T-helper 17 cell (primary cell): ENCODE measurements at places on chromosomes 11 and 22. TPM values are rescaled to one million over a fixed set of nuclear protein-coding genes. Genes with fewer than 3 reads are reported as not detected.
A peak's percentile ranks its signal among the peaks of the same experiment; 100 is the strongest.

GRCh38 chr11:18987454-18988231 lies 48.4 kb upstream of the MRGPRX1 start:
- DNase-seq = no peak

DNA sequence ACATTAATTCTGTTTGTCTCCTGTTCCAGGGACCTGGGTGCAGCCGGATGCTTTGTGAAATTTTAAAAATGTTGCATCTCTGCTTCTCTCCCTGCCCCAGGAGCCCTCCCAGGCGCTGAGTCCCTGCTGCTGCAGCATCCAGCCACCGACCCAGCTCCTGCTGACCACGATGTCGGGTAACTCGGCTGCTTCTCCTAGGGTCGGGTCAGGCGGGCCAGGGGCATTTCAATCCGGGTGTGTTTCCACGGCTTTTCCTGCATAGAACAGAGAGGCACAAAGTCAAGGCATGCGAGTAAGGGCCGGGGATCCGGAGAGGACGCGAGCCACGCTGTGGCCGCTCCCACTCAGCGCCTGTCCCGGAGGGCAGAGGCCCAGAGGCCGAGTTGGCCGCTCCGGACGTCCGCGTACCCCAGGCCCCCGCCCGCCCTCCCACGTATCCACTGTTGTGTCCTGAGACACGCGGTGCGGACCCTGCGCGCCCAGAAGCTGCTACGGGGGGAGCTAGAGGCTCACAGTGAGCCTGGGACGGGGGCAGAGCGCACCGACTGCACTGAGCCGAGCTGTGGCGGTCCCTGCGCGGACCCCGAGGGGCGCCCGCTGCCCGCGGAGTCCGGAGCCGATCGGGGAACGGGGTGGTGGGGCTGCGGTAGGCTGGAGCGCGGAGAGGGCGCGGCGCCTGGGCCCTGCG lies at the start of gene POU2AF3:
POU2AF3 (plus strand) TSS at position 134 of the 688 bp plus-strand sequence; CDS start at position 170, 36 bp downstream.
- DNase-seq = no peak

GRCh38 chr11:66845876-66846212 lies 2.6 kb downstream of the RCE1 start:
- no peak for DNase-seq

- DNase-seq = no peak
These were observed 64.7 kb downstream of the LDLRAD3 start for GRCh38 chr11:36008584-36008983.

DNA sequence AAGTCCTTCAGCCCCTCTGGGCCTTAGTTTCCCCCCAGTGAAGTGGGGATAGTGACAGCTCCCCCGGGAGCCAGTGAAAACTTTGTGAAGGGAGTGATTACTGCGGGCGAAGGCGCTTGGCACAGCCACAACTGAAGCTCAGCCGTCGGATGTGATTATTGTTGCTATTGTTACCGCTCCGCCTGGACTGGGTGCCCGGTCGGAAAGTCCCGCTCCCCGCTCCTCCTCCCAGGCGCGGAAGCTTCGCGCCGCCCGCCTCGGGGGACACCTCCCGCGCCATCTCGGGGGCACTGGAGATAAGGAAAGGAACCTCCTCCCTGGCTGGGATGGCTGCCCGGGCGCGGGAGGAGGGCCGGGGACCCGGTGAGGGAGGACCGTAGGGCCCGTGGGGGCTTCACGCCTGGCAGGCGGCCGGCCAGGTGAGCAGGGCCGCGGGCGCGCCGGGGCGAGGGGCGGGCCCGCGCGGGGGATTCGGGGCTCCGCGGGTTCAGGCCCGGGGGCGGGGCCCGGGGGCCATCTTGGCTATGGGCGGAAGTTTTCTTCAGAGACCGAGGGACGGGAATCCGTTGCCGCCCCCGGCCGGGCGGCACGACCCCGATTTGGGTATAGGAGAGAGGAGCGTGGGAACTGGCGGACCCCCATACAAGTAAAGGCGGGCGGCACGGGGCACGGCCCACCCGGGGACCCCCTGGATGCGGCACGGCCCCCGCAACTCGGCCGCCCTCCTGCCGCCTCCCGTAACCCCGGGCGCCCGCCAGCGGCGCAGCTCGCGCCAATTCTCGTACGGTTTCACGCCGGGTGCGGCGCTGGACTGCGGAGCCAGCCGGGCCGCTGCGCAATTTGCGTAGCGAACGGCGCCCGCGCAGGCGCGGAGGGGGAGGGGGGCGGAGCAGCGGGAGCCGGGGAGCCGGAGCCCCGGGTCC lies at the start of gene GPR137:
GPR137 (plus strand) TSS at position 887 of the 923 bp plus-strand sequence. CDS start 677 bp downstream, outside the sequence.
- DNase-seq = peak; percentile 88

DNA sequence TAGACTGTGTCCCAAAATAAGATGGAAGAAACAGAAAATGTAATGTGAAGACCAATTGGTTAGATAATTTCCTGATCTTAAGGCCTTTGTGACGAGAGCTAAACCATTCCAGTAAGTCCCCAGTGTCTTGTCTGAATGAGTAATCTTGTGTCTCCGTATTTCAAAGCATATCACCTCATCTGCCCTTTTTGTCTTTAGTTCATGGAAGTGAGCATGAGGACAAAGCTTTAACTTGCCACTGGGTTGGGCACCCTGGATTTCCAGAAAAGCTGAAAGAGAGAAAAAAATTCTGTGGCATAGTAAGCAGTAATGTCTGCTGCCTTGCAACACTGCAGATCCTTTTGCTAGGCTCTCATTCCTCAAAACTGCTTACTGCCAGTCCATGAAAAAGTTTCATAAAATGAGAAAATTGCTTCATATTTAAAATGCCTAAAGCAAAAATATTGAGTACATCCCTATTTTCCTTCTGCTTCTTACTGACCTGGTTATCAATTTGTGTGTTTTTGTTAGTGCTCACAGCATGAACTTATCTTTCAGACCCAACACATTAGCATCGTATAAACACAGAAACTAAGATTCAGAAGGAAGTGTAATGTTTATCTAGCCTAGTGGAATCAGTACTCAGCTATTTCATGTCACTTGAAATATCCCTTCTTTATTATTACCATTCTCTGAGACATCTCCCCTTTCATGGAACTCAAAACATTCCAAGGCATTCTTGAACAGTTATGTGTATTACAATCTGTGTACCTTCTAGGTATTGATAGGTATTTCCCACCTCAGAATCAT lies 5.3 kb downstream of the CASP12 start:
- DNase-seq = no peak

- no peak for DNase-seq
These were observed 69.7 kb upstream of the GALNT18 start for GRCh38 chr11:11691296-11692151.

DNA sequence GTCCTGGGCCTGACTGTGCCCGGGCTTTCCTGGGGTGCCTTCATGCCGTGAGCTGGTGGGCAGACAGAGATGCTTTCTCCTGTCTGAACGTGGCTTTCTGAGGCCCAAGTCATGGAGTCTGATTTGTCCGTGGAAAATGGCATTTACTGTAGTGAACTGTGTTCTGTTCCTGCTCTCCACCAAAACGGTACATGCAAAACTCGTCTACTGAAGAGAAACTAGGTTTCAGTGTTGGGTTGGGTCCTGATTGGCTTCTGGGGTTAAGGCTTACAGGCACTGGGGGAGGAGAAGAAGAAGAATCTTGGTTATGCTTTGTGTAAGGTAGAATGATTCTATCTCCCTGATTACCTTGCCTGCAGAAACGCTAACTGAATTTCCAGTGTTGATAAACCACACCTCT lies 541.7 kb downstream of the NTM start:
- no peak for DNase-seq

DNA sequence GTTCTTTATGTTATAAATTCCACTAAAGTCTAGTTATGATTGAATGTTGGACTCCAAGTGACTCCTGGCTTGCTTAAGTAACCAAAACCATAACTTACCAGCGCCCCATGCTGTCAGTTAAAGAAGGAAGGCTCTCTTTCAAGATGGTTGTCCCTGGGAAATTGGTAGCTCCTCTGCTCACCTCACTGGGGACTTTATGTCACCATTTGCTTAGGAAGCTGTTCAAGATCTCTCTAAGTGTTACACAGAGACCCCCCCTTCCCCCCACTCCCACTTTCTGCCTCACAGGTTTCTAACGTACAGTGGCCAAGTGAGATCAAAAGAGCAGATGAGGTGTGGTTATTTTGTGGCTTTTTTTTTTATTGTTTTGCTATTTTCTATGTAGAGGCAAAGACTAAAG lies 301.8 kb downstream of the AASDHPPT start:
- DNase-seq = no peak

- no peak for DNase-seq
These were observed 10.9 kb downstream of the PIM3 start for GRCh38 chr22:49971232-49972162.

- peak; percentile 30 for DNase-seq
These were observed 2.2 kb downstream of the AP2A2 start for GRCh38 chr11:927871-928270.

DNA sequence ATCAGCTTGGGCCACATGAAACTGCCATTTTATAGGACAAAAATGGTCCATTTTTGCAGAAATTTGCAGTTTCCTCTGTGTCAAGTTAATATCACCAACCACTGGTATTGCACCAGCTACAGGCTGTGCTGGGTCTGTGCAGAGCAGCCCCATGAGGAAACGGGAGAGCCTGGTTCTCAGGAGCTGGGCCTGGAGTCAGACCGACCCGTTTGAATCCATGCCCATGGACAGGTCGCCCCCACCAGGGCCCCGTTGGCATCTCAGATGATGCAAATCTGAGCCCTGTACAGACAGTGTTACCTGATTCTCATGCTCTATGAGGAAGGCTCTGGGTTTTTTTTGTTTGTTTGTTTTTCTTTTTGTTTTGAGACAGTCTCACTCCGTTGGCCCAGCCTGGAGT lies 9.8 kb upstream of the SEC14L6 start:
- DNase-seq = no peak

- DNase-seq = no peak
These were observed 82.1 kb upstream of the WNT11 start for GRCh38 chr11:76288166-76288980.

DNA sequence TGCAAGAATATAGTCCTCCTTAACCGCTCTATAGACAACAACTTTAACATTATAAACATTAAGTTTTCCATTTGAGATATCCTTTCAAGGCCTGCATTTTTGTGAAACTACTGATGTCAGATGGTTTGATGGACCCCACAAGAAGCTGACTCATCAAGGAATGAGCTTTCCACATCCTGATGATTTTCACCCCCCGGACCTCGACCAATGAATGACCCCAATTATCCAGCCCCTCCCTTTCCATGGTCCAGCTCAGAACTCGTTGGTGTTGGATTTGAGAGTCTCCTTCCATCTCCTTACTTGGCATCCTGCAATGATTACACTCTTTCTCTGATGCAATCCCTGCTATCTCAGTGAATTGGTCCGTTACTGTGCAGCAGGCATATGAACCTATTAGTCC lies 31.8 kb upstream of the GUCY1A2 start:
- no peak for DNase-seq

DNA sequence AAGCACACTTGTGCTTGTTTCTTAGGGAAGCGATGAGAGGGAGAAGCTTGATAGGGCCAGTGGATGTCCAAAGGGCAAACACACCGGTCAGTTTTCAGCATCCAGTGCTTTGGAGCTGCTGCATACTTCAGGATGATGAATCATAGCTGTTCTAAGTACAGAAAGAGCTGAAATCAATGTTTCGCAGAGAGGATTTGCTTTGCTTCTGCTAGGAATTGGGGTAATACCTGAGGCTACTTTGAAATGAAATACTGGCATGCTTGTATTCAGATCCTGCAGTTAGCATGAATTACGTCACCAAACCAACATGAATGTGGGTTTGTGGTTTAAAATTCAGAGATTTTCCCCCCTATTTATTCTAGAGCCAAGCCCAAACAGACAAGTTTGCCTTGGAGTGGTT lies 41.7 kb upstream of the SC5D start:
- no peak for DNase-seq

GRCh38 chr11:83684071-83684470 lies 397.9 kb upstream of the CCDC90B start:
- no peak for DNase-seq

DNA sequence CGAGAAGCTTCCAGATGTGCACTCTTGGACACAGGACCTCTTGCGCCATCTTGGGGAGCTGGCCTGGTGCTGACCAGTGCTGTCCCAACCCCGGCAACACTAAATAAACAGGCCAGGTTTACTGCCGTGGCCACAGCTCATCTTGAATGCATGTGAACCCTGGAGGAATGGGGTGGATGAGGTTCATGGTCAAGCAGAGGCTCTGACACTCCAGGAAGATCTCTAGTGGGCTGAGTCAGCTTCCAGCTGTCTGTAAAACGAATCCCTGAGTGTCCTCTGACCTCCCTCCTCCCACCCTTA lies 51.8 kb downstream of the ALX4 start:
- no peak for DNase-seq

DNA sequence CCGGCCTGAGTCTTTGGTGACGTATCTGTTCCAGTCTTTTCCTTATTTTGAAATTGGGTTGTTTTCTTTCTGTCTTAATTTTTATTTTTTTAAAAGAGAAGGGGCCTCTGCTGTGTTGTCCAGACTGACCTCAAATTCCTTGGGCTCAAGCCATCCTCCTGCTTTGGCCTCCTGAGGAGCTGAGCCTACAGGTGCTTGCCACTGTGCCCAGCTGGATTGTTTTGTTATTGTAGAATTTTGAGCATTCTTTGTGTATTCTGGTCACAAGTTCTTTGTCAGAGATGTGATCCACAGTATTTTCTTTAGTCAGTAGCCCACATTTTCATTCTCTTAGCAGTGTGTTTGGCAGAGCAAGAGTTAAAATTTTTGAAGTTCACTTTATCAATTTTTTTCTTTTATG lies 100.1 kb downstream of the ATXN10 start:
- no peak for DNase-seq

GRCh38 chr11:44542372-44542771 lies 23.1 kb upstream of the CD82 start:
- no peak for DNase-seq

GRCh38 chr11:104043678-104044239 lies 7.3 kb downstream of the DDI1 start:
- DNase-seq = no peak

GRCh38 chr22:21628386-21629254 lies 1.2 kb downstream of the YDJC start:
- DNase-seq = no peak

DNA sequence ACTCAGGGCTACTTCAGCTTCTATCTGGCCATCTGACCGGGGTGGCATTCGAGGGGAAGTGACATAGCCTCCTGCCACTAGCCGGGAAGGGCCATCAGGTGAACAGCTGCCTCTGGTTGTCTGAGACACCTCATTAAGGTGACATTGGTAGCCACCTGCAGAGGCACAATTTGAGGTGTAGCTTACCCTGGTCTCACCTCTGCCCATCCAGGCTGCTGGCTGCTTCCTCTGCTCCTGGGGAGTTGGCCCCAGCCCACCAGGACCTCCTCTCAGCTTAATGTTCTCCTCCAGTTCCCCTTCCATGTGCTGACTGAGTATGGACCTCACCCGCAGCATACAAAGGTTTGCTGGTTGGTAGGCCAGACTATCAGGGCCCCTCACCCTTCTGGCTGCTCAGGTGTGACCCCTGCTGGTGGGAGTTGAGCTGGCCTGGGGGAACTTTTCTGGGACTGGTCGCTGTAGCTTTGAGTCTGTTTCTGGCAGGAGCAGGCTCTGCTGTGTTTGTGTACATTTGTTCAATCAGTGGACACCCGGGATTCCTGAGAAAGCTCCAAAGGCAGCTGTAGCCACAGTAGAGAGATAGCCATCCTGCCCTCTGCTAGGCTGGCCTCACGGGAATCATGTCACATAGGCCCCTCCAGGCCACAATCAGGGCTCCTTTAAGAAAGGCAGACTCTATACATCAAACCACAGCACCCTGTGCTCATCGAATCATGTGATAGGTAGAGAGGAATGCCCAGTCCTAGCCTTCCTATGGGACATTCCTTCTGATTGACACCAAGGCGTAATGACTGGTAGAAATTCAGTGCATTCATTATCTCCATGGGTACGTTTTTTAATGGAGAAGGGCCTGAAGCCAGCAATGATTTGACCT lies 295.1 kb upstream of the PLET1 start:
- peak; percentile 67 for DNase-seq

- no peak for DNase-seq
These were observed 105.0 kb downstream of the FAT3 start for GRCh38 chr11:92329646-92330045.

GRAP2 gene
- total RNA-seq = 113 TPM

GGTLC3 gene
- total RNA-seq = not detected

PKNOX2 gene
- not detected for total RNA-seq

AQP11 gene
- not detected for total RNA-seq
